ENCODE measurements at places on chromosomes 1 and 21.

DNA sequence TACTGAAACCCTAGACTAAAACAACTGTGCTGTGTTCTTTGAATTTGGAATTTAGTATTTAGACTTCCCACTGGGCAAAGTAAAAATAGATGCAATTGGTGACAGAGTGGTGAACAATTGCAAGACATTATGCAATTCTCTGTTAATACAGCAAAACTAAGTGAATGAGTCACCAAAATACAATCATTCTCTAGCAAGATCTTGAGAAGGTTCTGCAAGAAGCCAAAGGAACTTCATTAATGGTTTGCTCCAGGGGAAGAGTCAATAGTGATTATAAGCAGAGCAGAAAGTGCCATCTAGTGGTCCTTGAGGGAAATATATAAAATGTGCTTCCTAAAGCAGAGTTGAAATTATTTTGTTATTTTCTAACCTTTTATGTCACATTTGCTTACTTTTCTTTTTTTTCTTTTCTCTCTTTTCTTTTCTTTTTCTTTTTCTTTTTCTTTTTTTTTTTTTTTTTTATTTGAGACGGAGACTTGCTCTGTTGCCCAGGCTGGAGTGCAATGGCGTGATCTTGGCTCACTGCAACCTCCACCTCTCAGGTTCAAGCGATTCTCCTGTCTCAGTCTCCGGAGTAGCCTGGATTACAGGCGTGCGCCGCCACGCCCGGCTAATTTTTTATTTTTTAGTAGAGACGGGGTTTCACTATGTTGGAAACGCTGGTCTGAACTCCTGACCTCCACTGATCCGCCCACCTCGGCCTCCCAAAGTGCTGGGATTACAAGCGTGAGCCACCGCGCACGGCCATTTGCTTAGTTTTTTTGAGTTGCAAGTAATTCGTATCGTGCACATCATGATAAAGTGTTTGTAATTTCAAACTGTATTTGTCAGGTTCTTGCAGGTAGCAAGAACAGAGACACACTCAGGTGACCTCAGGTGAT is 99.2 kb downstream of the CTH start:
- DNase-seq, result peak; percentile 23

- DNase-seq, result no peak
These were observed 195.3 kb downstream of the ZC3H11B start for GRCh38 chr1:219417610-219418009.

DNA sequence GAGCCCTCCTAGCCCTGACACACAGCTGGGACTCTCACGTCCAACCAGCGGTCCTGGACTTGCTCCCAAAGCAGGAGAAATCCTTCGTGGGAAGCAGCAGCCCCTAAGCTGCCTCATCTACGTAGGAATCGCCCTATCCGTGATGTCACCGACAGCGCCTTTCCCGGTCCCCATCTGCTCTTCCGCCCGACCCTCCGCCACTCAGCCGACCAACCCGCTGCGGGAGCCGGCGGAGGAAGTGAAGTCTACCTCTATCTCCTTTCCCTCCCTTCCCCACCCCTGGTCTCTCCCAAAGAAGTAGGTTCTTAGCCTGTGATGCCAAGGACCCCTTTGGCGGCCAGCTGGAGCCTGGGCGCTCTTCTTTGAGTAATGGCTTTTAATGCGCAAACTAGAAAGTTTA is 272.1 kb downstream of the FAM72C start:
- DNase-seq, result no peak

GRCh38 chr1:164733070-164733469 is 174.1 kb downstream of the PBX1 start:
- DNase-seq, result no peak

- DNase-seq, result no peak
These were observed 5.8 kb upstream of the MPZL1 start for GRCh38 chr1:167716000-167716271.

GRCh38 chr1:114011796-114012195 is 32.5 kb downstream of the OLFML3 start:
- no peak for DNase-seq

GRCh38 chr1:40372658-40373322 is 737 bp upstream of the SMAP2 start:
- DNase-seq, result no peak

GRCh38 chr1:223770621-223771315 is 58.4 kb downstream of the CAPN2 start:
- DNase-seq, result no peak

DNA sequence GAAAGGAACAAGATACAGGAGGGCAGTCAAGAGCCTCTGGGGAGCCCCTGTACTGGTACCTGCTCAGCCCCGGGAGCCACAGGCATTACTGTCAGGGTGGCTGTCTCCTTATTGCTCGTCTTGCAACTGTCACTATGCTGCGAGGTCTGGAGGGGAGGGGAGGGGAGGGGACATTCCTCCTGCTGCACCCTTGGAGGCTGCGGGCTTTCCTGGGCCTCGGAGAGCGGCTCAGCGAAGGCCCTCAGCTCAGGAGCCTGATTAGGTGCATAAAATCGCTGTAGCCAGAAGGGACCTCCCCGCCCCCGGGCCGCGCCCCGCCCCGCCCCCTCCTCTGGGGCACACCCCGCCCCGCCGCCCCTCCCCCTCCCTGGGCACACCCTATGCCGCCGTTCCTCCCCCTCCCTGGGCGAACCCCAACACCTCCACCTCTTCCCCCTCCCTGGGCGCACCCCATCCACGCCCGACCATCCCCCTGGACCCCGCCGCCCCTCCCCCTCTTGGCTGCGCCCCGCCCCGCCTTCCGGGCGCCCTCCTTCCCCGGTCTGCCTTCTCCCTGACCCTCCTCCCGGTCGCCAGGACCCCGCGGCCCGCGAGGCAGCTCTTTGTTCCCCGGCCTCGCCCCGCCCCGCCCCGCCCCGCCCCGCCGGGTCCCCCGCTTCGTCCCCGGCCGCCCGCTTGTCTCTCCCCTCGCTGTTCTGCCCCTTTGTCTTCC is 35.5 kb downstream of the CACHD1 start:
- no peak for DNase-seq

- DNase-seq, result no peak
These were observed 124.2 kb upstream of the LYPLAL1 start for GRCh38 chr1:219049501-219049900.

DNA sequence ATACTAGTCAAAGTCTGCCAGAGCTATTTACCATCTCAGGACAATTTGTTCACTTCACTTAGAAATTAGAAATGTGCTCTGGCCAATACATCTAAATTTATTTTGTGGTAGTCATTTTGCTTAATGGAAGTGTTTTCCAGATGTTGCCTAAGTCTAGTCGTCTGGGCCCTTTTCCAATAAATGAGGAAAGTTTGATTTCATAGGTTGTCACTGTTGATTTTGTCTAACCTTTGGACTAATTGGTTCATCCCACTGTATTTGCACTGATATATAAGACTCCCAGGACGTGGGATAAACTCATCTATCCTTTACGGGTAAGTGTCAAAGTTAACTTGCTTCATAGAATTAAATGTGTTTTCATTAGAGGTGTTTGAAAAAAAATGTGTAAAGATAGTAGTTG is 79.1 kb downstream of the TPR start:
- no peak for DNase-seq
